ENCODE measurements at places on chromosomes 12 and 14.

- DNase-seq: no peak
Observed at GRCh38 chr12:122116707-122117535, 38.4 kb downstream of the MLXIP start.

- no peak for DNase-seq
Observed at GRCh38 chr14:69991422-69991821, 112.2 kb downstream of the SMOC1 start.

DNA sequence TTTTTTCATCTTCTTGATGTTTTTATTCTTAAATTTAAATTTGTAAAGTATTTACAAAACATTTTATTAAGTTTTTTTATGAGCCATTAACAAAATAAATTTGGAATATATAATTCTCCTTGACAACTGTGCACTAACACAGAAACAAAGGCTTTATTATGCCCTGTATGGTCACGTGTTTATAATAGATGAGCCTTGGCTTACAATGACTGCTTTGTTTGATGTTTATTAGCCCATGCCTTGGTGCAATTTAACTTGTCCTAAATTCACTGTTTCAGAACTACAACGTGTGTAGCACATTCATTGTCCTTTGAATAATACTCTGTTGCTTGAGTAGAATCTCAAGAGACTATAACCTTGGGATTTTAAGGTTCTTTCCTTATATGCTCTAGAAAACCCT, 59.8 kb downstream of the CNTN1 start:
- DNase-seq: no peak

- DNase-seq: no peak
Observed at GRCh38 chr12:104439137-104439536, 17.6 kb upstream of the CHST11 start.

DNA sequence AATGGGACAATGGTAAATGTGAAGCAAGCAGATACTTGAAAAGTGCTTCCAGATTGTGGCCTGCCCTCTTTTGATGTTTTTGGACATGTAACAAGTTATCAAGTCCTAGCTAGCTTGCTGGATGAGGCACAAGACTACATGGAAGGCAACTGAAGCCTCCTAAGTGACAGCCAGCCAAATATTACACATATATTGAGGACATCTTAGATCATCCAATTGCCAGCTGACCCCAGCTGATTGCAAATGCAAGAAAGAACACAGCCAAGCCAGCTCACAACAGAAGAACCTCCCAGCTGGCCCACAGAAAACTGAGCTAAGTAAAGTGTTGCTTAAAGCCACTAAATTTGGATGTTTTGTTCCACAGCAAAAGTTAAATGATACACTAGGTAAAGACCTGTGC, 156.9 kb downstream of the SRGAP1 start:
- DNase-seq: no peak

All from activated CD8-positive, alpha-beta memory T cell treated with anti-CD3 and anti-CD28 coated beads for 1 hour (primary cell).